Activated effector memory CD4-positive, alpha-beta T cell treated with anti-CD3 and anti-CD28 coated beads, Interleukin-2, amount 50 U/mL, for 16 hours (primary cell): ENCODE measurements at places on chromosomes 2 and 18.

- no peak for DNase-seq
These were observed 6.2 kb downstream of the ABCG5 start for GRCh38 chr2:43832457-43832856.

- no peak for DNase-seq
These were observed 41.4 kb downstream of the IL1R2 start for GRCh38 chr2:102033031-102033749.

DNA sequence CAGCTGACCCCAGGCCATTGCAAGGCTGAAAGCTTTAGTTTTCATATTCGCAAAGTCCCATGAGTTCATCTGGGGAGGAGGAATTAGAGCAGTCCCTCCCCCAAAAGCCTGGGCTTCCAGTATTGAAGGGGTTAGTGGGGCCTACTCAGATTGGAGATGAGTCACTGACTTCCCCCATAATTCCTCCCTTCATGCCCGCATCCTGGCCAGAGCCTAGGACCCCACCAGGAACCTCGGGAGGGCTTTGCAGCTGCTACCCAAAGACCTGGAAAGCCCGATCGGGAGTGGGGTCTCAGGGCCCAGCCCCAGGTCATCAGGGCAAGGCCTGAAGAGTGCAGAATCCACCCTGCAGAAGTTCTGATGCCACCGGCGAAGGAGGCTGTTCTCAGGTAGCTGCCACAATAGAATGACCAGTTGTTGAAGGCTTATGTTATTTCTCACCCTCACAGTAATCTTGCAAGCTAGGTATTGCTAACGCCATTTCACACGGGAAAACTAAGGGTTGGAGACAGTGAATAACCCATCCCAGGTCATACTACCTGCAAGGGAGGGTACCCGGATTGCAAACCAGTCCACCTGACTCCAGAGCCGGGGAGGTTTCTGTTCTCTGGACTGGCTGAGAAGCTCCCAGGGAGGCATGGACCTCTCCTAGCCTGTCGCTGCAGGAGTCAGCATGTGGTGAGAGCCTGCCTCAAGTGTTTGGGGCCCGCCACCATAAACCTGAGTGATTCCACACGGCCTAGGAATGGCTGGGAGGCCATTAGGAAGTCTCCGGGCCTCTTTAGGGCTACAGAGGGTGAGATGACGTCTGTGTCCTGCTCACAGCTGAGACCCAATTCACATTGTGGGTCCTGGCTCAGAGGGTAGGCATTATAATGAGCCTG lies 5.8 kb upstream of the ARID5A start:
- peak; percentile 62 for DNase-seq

GRCh38 chr18:35241448-35241804 lies 592 bp downstream of the ZNF397 start:
- no peak for DNase-seq

- DNase-seq: no peak
These were observed 9.7 kb downstream of the ZBTB7C start for GRCh38 chr18:48399303-48400075.

DNA sequence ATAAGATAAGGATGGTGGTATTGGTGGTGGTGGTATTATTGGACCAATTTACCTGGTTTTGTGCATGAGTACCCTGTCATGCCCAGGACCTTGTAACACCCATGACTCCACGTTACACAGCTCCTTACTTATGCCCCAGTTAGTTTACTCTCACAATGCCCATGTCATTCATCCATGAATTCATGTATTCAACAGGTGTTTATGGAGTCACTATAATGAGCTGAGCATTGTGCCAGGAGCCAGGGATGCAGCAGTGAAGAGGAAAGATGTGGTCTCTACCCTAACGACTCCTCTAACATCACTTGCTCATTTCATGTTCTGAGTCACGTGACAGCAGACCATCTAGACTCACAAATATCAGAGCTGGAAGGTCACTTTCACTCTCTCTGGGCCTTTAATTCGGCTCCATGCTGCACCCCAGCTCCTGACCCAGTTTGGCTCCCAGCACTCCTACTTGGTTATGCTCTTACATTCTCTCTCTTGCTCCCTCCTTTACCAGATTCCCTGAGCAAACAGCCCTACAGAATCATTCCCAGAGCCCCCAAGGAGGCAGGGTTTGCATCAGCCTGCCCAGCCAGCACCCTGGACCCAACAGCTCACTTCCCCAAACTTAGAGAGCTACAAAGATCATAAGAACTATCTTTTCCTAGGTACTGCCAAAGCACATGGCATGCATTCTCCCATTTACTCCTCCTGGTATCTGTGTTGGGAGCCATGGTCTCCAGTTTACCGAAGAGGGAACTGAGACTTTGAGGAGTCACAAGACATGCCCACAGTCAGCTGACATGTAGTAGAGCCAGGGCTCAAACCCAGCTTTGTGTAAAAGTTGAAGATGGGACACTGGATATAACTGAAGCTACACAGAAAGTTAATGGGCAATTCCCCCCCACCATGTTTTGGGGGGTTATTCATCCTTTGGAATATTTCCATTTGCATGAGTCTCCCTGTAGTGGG lies 449.9 kb downstream of the LRATD1 start:
- no peak for DNase-seq

DNA sequence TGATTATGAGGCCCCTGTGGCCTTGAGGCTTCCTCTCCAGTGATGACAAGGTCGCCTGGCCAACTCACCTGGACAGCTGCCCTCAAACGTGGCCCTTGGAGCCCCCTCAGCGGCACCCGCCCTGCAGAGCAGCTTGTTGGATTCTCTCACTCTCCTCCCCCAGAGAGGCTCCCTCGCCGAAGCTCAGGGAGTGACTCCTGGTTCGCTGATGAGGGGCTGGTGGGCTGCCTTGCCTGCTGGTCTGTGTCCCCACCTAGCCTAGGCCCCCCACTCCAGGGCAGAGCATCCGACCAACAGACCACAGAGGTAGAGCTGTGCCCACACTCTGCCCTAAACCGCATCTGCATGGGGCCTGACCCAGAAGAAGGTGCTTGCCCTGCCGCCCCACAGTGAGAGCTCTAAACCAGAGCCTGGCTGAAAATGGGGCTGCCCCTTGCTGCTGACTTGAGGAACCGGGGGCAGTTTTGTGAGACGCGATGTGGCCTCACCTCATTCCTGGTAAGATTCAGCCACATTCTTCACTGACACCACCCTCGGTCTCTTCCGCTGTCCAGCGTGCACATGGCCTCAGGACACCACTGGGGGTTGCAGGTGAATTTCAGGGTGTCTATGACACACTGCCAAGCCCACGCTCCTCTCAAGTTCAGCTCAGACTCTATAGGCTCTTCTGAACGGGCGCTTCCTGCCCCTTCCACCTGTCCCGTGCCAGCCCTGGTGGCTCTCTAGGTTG lies 131.6 kb downstream of the CABLES1 start:
- DNase-seq: no peak

DNA sequence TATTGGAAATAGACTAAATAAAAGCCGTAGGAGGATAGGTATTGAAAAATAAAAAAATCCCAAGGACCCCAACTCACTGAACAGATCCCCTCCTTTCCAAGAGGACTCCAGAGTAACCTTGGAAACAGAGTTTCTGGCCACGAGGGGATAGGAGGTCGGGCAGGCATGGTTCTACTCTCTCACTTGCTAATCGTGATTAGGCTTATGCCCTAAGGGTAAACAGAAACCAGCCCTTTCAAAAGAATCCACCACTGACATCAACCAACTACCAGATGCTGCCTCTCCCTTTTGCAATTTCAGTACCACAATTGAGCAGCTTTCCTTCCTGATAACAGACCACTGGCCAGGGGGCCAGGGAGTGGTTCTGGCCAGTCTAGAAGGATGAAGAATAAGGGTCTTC lies 477.8 kb downstream of the EIPR1 start:
- peak; percentile 47 for DNase-seq

GRCh38 chr2:222806526-222807137 lies 54.2 kb upstream of the ACSL3 start:
- DNase-seq: no peak

- DNase-seq: no peak
These were observed 108.8 kb downstream of the KCTD1 start for GRCh38 chr18:26439537-26439936.

- DNase-seq: peak; percentile 85
These were observed 66.7 kb downstream of the DNMT3A start for GRCh38 chr2:25274868-25275574.

DNA sequence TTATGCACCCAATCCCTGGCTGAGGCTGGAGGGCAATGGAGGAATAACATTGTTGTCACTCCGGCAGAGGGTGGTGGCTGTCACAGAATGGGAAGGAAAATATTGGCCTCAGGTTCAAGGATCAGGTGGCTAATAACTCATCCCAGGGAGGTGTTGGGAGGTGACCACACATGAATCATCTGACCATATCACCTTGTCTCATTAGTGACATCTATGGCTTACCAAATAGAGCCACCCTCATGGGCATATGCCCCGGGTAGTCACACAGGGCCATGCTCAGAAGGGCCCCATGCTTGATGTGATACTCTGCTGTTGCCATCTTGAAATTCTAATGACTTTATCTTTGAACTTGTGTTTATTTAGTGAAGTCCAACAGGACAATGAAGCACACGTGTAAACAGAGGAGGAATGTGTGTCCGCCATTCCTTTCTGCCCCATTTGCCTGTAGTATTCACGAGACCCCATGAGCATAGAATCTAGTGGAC lies 27.5 kb upstream of the HK2 start:
- no peak for DNase-seq

GRCh38 chr18:22840606-22841144 lies 92.5 kb upstream of the RBBP8 start:
- DNase-seq: no peak

DNA sequence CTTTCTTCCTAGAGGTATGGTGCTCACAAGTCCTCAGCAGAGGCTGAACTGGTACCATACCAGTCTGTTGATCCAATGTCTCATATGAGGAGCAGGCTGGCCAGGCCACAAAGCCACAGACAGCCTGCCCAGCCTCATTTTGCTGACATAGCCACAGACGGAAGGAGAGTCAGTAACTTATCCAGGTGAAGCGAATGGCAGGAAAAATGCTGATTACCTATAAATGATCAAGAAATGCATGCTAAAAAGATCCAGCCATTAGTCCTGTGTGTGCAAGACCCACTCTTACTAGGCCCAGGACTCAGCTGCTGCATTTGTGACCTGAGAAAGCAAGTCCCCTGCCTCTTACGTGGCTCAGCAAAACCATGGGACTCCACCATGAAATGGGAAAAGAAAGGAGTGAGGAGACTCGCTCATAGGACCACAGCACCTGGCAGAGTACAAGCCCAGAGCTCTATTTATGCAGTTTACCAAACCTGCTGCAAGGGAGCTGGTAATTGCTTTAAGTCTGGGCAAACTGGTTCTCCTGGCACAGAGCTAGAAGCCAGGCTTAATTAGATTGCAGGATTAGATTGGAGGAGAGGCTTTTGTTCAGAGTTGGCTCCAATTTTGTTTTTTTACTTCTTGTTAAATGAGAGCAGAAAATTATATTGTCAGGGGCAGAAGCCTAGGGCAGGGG lies 19.0 kb downstream of the RHOB start:
- no peak for DNase-seq

DNA sequence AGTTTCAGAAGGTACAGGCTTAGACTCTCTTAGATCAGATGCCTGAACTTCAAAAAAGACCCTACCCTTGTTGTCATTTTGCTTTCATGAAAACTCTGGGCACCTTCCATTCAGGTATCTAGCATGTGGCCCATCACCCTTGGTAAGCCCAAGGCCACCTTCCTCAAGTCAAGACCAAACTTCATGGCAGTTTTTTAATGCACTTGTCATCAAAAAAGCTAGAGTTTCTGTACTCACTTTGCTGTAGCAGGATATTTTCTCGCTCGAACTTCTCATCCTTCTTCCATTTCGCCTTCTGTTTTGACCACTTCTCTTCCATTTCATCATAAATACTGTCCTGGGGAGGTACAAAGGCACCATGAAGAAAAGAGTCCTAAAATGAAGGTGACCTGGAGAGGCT lies 48.2 kb downstream of the FLACC1 start:
- no peak for DNase-seq

DNA sequence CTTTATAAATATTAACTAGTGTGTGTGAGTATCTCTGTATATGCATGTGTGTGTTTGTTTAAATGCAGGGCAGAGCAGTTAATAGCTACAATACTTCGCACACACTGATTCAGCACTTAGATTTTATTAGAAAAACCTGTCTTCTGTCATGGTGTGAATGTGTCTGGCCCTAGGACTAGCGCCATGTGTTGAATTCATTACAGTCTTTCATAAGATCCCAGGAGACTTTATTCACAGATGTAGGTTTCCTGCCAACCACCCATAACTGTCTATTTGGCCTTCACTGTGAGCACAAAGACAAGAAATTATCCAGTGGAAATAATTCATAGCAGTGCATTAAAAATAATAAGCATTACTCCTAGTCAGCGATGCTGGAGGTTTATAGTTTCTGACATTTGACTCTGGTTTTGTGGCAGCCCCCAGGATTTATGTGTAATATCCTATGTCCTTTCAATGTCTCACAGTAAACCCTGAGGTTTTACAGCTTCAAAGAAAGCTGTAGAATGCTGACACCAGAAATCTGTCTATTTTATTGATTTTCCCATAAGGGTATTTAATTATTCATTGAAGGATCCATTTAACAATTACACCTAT lies 93.9 kb downstream of the ZNF804A start:
- DNase-seq: no peak

- no peak for DNase-seq
These were observed 825.8 kb upstream of the CDH2 start for GRCh38 chr18:29002747-29003146.

GRCh38 chr2:144694456-144694855 lies 174.5 kb upstream of the ZEB2 start:
- no peak for DNase-seq

- no peak for DNase-seq
These were observed 41.0 kb downstream of the HNRNPLL start for GRCh38 chr2:38561691-38562090.

DNA sequence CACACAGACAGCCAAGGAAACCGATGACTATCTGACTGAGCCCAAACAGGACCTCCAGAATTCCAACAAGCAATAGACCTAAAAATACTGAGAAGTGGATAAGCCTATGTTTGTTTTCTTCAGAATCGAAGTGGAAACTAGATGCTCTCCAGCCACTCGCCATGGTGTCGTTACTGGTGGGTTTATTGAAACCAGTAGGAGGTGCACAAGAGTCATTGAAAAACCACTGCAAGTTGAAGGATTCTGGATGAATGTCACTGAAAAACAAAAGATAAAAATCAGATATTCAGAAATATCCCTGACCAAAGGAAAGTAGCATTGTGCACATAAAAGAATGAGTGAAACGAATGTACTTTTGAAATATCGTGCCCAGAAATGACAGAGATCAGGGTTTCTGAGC lies 15.3 kb downstream of the TM4SF20 start:
- DNase-seq: no peak

- peak; percentile 49 for DNase-seq
These were observed 49.7 kb downstream of the CYRIA start for GRCh38 chr2:16615687-16616615.

DNA sequence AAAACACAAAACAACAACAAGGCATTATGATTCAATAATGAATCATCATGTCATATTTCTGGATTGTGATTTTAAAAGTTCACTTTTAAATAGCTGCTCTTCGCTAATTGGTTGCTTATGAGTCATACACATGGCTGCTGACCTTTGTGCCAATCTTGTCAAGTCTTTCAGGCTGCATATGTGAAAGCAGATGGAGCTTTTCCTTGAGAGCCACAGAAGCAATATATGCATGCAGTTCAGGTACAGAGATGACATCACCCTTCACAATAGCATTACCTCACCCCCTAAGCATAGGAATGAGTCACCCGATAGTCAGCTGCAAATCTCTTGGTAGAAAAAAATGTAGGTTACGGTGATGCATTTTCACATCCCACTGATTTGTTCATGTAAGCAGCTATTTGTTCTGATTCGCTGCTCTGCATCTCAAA lies 27.2 kb downstream of the EIF2AK3 start:
- DNase-seq: peak; percentile 69
